Fibroblast of upper back skin (primary cell): ENCODE measurements at places on chromosomes 1 and 21.

- no peak for DNase-seq
Observed at GRCh38 chr1:55172272-55172671, 42.9 kb downstream of the USP24 start.

- peak; percentile 83 for DNase-seq
Observed at GRCh38 chr1:119675349-119676345, 27.6 kb upstream of the ZNF697 start.

- no peak for DNase-seq
Observed at GRCh38 chr1:236090741-236091147, 25.9 kb upstream of the NID1 start.

DNA sequence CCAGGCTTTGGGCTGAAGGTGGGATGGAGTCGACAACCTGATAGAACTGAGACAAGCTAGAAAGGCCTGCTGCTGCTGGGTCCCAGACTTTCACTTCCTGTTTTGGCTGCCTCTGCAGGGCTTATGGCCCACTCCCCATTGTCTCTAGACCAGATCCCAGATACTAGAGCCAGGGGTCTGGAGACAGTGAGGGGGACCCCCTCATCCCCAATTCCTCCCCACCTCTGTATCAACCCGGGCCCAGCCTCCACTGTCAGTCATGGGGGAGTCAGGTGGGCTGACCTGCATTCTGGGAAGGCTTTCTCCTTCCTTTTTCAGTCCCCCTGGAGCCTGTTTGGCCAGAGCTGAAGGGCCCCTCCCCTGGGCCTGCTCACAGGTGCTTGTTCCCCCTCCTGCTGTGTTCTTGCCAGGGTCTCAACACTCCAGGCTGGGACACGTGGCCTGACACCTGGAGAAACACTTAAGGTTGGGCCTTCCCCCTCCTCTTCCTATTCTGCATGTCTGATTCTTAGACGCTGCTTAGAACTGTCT is 18.0 kb upstream of the ETV3L start:
- no peak for DNase-seq

DNA sequence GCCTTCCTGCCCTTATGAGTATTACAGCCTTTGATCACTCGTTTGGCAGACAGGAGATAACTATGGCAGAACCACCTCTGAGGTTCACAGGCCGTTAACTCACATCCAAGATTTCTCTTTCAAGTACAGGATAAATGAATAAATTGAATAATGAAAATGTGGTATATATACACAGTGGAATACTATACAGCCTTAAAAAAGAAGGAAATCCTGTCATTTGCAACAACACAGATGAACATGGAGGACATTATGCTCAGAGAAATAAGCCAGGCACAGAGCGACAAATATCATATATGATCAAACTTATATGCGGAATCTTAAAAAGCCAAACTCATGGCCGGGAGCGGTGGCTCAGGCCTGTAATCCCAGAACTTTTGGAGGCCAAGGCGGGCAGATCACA is 32.6 kb downstream of the TGFBR3 start:
- no peak for DNase-seq

DNA sequence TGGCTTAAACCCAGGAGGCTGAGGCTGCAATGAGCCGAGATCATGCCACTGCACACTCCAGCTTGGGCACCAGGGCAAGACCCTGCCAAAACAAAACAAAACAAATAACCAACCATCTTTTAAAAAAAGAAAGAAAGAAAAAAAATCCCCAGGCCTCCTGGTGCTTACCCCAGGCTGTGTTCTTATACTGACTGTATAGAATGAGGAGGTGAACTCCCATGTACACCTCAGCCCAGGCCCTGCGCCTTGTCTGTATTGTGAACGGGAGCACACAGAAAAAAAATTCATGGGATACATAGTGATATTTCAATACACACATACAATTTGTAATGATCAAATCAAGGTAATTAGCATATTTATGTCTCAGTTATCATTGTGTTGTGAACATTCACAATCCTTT is 14.1 kb downstream of the RPL5 start:
- DNase-seq: no peak

GRCh38 chr1:17014671-17015567 is 3.2 kb upstream of the ATP13A2 start:
- peak; percentile 34 for DNase-seq

- DNase-seq: no peak
Observed at GRCh38 chr1:30713311-30713710, 10.1 kb downstream of the MATN1 start.

DNA sequence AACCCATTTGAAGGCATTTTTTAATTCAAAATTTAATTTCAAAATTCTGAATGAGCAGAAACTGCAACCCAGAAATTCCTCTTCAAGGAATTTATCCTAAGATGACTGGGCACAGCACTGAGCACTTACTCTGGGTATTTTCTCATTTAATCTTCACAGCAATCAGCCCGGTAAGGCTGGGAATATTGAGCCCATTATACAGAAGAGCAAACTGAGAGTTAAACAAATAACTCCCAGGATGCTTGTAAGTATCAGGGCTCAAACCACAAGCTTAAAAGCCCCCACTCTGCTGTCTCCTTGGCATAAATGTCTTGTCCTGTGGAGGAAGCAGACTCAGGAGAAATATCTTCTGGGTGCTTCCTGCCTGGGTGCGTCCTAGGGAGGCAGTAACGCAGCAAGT is 53.0 kb upstream of the SPOCD1 start:
- no peak for DNase-seq

- DNase-seq: no peak
Observed at GRCh38 chr1:38487396-38487795, 372.2 kb downstream of the RRAGC start.

- DNase-seq: no peak
Observed at GRCh38 chr1:163703794-163704193, 382.0 kb downstream of the NUF2 start.

DNA sequence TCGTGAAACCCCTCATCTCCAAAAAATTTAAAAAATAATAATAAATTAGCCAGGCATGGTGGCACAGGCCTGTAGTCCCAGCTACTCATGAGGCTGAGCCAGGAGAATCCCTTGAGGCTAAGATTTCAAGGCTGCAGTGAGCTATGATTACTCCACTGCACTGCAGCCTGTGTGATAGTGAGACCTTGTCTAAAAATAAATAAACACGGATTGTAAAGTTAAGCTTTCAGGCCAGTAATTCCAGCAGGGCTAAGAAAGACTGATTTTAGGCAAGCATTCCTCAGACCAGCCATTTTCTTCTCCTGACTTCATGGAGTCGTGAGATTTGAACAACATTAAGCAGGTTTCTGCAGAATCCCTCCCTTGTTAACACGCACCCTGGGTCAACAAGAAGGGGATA is 77.2 kb upstream of the EFHD2 start:
- DNase-seq: no peak

DNA sequence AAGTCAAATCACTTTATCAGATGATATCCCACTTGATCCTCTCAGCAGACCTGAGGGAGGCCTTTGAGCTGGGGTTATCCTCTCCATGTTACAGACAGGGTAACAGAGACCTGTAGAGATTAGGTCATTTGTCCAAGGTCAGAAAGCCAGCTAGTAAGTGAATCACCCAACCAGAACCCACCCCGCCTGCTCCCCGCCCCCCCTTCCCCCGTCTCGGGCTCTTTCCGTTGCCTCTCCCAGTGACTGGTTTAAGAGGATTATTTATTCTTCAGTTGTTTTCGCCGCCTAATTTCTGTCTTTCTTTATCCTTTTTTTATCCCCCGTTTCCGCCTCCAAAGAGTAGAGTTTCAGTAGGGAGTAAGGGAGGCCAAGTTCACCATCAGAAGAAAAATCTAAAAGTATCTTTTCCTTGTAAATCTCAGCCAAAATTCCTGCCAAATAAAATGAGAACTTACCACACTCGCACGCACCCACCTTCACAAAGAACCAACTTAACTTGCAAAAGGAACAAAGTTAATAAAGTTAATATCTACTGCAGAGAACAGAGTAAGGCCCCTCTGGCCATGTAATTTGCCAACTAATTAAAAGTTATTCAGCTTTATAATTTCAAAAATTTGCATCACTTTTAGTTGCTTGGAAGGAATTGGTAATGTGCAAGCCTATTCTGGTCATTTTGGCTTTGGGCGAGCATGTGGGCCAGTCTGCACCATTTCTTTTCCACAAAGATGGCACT is 76.8 kb upstream of the TRABD2B start:
- no peak for DNase-seq
